ENCODE measurements at places on chromosomes 7 and 10.

DNA sequence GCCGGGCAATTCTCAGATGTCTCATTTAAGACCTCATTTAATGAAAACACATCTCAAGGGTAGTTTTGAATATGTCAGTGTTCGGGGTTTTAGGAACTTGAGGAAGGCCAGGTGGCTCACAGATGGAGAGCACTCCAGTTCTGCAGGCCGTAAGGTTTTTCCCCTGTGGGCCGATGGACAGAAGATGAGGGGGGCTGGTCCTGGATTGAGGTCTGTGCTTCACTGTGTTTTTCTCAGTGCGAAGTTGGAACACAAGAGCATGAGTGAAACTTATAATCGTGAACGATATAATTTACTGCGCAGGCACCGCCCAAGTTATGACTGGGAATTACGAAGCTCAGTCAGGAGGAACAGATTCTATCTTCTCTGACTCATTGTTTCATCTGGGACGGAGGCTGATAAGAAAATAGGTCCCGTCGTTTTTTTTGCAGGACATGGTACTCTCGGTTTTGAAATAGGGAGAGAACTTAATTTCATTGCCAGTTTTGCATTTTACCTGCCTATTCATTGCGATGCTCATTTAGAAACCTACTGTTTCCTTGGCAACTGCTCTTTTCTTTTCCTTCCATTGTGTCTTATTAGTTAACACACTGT lies 591.0 kb upstream of the PFKP start:
- DNase-seq = no peak

GRCh38 chr10:61993711-61994401 lies 92.4 kb downstream of the ARID5B start:
- DNase-seq = no peak

- no peak for DNase-seq
These were observed 851 bp downstream of the KIFBP start for GRCh38 chr10:68989317-68989990.

DNA sequence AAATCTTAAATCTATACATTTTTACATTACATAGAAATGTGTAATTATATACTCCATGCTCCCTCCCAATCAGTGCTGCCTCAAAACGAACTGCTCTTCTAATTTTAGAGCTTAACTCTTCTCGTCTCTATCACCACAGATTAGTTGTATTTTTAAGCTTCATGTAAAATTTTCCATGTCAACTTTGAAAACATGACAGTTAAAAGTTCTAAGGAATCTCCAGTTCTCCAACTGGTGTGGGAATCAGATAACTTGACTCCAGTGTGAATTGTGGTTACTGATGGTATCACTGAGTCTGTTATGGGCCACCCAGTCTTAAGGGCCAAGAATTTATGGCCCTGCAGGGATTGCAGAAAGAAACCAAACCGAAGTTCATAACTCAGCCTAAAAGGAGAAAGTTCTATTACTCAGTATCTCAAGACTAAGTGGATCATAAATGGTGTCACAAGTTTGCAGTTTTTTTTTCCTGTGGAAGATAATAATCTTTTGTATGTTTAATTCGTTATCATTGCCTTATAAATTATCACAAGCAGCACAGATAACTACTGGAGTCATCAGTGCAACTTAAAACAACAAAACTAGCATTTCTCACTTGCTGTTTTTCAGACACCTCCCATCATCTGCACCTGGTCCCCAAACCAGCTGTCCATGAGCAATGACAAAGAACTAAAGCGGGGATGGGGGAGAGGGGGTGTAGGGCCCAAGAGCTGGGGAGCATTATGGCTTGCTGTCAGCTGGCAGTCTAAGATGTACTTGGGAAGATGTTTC lies 31.5 kb upstream of the KMT2E start:
- DNase-seq = no peak

All from stimulated activated CD8-positive, alpha-beta memory T cell treated with anti-CD3 and anti-CD28 coated beads, Interleukin-15, amount 100 ng/mL, for 4 hours (primary cell).